AG10803 (cell line): ENCODE measurements at places on chromosomes 5 and 9.

DNA sequence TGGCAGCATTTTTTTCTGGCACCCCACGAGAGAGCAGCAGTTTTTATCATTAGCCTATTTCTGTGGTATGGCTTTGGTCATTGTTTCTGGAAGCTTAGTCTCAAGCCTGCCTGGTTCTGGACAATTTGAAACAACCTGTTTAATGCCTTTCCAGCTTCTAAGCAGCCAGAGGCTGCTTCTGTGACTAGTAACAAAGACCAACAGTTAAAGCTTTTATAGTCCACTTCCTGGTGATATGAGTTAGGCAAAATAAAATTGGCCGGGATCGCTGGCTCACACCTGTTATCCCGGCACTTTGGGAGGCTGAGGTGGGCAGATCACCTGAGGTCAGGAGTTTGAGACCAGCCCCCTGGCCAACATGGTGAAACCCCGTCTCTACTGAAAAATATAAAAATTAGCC, 24.0 kb downstream of the LYRM7 start:
- no peak for DNase-seq

GRCh38 chr5:149938279-149938678, 6.3 kb downstream of the PDE6A start:
- peak; percentile 56 for DNase-seq

DNA sequence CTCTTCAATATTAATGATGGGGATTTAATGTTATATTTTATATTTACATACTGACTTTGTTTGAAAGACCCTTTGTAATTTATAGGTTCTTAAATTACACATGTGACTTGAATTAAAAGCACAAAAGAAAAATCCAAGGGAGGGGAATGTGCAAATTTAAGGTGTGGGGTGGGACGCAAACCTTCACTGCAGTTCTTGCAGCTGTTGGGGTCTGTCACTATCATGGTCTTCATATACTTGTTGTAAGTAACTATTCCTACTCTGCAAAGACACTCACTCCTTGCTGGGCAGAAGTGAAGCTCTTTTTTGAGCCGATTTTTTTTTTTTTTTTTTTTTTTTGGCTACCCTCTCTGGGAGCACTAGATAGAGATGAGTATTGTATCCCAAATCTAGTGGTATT, 505.3 kb downstream of the ARHGEF28 start:
- no peak for DNase-seq

GRCh38 chr5:756171-756570, 28.4 kb downstream of the ZDHHC11B start:
- no peak for DNase-seq

DNA sequence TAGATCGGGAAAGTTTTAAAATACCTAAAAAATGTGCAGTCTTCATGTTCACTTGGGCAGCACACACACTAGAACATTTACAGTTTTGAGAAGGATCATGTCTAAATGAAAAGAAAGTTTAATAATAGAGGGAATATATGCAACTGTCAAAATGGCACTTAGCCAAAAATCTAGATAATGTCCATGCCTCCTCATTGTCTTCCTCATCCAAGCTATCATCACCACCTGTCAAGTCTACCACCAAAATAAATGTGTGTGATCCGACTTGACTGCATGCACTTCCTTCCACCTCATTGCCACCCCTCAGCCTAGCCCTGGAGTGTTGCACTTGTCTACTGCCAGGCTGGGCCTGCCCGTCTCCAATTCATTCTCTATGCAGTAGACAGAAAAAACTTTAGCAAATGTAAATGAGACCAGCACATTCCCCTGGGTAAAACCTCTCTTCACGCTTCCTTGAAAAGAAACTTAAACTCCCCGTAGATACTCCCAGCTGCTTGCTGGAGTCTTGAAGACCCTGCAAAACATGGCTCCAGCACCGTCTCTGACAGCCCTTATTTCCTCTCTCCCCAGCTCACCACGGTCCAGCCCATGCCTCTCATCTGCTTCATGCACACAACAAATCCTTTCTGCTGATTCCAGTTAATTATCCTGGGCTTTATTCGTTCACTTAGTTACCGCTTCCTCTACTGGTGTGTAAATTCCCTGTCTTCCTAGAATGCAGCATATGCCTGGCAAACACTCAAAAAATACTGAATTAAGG, 66.9 kb downstream of the FANCC start:
- DNase-seq = no peak

- DNase-seq = no peak
These were observed 50.7 kb downstream of the KCNV2 start for GRCh38 chr9:2767800-2768677.

DNA sequence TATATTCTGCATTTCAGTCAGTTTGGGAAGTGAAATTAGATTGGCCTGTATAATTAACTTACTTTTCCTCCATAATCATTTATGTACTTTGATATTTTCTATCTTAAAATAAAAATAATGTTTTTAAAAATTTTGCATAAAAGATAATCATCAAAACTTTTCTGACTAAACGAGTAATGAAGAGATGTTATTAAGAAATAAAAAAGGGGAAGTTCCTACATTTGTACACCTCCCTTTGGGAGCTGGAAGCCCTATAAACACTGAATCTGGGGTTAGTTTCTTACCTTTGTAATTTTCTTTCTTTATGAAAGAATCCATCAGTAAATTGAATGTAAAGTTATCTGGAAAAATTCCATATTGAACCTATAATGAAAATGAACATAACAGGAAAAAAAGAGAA, 86.2 kb downstream of the MRPS27 start:
- DNase-seq = no peak

GRCh38 chr9:131562032-131562959, 17.0 kb downstream of the PRRT1B start:
- no peak for DNase-seq

DNA sequence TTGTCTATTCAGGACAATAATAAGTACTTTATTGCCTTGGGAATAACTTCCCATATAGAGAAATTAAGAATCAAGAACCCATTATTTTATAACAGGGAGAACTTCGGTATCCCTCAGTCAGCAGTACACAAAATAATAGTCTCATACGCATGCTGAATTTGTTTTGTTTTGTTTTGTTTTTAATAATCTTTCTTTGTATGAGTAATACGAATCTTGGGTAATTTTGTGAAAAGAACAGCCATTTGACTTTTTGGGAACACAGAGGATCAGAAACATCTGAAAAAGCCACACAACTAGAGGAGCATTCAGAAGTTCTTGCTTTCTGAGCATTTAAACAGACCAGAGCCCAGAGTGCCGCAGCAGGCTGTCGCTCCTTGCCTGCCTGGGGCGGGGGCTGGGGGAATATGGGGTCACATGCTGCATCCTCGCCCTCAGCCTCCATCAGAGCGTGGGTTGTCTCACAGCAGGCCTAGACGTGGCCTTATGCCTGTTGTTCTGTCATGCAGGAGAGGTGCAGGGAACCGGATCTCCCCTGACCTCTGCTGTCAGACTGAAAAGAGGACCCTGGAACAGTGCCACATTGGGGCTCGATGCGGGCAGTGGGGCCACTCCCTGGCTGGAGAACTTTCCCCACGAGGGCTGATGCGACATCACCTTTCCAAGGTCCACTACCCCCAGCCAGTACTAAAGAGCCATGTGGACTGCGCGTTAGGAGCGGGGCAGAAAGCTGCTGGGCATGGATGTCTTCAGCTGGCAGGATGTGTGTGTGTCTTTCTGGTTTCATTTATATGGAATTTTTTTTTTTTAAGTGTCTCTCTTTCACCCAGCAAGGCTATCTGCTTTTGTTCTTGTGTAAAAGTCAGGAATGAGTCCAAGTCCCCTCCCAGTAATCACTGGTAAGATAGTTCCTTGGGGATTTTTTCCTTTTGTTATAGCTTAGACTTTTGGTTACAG, 133.4 kb upstream of the OTULINL start:
- DNase-seq = peak; percentile 73

DNA sequence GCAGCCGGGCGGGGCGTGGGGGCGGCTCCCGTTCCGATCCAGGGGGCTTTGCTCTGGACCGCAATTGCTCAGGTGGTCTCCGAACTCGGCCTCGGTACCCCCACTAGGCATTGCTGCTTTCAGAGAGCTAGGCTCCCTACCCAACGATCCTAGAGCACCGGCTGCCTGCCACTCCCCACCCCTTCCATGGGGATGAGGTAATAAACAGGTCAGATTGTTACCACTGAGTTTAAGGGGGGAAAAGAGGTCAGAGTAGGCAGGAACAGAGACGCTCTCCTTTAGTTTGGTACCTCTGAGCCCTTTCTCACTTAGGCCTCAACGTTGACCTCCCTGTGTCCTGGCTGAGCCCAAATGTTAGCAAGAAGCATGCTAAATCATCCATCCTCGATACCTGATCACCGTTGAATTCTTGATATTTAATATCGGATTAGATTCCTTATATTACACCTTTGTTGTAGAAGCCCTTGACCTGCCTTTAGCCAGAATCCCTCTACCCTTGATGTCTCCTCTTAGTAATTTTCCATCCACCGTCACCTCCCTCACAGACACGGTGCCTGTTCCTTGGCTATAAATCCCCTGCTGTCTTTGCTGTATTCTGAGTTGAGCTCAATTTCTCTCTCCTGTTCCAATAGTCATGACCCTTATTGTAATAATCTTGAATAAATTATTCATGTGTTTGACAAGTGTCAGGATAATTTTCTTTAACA, 588 bp upstream of the PLPP1 start:
- no peak for DNase-seq

- DNase-seq = no peak
These were observed 24.1 kb downstream of the PSMD5 start for GRCh38 chr9:120818595-120818994.

DNA sequence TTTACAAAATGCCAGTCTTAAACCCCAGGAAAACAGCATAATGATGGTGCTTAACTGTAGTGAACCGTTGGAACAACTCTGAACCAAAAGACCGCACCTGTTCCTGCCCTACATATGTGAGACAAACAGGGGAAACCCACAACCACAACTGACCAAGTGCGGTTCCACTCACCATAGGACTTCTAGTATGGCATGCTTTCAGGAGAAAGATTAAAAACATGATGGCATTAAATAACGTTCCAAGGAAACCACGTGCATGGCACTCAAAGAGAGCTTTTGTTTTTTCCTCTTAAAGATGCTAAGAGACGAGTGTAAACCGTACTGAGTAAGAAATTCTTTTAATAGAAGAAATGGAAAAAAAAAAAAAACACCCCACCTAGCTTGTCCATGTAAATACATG, 119.8 kb downstream of the SSBP2 start:
- DNase-seq = peak; percentile 22

GRCh38 chr9:84235511-84235910, 105.0 kb downstream of the SLC28A3 start:
- no peak for DNase-seq

DNA sequence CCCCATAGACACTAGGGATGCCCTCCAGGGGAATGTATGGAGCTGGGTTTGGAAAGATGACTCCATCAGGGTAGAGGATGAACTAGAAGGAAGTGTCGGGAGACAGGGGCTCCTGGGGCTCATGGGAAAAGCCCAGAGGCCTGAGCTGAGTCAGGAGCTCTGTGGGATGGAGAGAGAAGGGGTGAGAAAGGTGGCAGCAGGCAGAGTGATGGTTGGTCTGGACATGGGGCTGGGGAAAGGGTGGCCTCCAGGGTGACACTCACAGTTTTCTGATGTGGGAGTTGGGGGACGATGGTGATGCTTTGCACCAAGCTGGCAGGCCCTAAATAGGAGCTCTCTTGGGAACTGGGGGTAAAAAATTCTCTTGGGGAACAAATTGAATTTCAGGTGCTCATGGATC, 213.5 kb upstream of the MVB12B start:
- no peak for DNase-seq

GRCh38 chr9:92480986-92481633, 1.2 kb downstream of the ASPN start:
- no peak for DNase-seq

GRCh38 chr9:31799953-31800609, 584.4 kb upstream of the ACO1 start:
- DNase-seq = no peak

DNA sequence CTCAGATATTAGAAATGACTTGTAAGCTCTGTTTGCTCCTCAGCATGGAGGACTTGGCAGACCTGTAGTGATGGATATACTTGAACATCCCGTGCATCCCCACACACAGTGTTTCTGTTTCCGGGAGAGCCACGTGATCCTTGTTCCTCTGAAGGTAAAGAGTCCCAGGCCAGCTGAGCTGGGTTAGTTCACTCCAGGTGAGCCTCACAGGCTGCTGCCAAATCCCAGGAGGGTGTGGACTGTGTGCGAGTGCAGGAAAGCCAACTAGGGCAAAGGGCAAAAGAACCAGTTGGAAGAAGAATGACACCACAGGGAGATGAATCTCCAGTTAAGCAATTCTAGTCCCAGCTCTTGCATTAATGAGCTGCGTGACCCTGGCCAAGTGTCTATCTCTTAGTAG, 10.4 kb upstream of the TOMM5 start:
- no peak for DNase-seq
